ENCODE measurements at places on chromosomes 6 and 20.

- no peak for DNase-seq
Measured at GRCh38 chr6:22318404-22318803, 21.6 kb upstream of the PRL start.

GRCh38 chr6:57294862-57295445 is 22.5 kb upstream of the PRIM2 start:
- no peak for DNase-seq

DNA sequence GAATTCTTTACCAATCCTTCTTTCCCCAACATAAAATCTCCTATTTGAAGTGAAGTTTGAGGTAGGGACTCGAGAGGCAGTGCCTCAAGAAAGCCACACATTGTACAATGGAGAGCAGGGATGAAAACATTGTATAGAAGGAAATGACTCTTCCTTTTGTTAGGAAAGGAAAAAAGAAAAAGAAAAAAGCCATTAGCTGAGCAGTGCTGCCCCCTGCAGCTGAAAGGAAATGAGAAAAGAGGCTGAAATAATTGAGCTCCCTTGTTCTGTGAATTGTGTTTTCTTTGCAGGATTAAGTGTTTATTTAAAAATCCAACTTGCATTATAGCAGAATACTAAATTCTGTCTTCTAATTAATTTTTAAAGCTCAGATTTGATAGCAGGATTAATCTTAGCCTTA is 162.9 kb upstream of the SASH1 start:
- DNase-seq = no peak

- no peak for DNase-seq
Measured at GRCh38 chr6:150266963-150267685, 101.7 kb upstream of the IYD start.

GRCh38 chr20:25720285-25720684 is 23.6 kb upstream of the ZNF337 start:
- DNase-seq = no peak

DNA sequence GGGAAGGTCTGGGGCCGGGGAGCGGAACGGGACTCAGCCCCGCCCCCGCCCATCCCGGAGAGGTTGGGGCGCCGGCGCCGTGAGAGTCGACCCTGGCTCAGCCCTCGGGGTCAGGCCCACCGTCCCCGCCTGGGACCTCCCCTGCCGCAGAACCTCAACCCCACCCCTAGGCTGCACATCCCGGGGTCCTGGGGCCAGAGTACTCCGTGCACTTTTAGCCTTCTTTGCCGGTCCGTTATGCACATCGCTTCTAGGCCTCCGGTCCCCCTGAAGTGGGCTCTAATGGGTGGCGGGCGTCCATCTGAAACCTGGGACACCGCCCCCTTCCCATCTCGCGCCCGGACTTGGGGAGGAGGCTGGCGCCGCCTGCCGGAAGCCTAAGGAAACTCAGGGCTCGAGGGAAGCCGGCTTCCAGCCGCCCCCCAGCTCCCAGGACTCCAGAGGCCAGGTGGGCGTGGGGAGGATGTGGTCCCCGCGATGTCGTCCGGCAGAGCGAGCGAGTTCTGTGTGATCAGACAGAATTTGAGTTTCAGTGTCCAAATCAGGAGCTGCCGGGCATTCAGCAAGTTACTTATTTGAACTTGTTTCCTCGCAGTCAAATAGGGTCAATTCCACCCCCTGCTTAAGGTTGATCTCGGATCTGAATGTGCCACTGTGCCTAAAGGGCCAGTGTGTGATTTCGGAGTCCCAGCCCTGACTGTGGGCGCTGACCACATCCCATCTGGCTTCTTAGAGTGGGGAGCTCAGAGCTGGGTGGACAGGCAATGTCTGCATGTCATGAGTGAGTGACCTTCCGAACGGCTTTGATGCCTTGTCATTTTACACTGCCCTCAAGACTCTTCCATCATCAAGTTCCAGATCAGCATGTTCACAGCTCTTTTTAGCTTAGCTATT is 47.6 kb downstream of the CPXM1 start:
- no peak for DNase-seq

DNA sequence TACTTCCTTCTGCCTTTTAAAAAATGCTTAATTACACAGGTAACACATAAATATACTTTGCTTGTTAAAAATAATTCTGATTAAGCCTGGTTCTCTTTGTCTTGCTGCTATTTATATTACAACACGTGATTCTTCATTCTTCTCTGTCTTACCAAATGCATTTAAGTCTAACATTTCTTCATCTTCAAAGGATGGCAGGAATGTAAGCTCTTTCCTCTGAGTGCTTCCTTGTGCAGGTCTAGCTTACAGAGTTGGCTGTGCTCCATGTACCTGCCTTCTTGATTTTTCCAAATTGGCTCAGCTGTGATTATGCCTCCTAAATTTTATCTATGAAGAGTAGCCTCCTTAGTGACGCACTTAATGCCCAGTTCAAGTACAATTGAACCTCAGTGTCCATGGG is 44.4 kb downstream of the RNF144B start:
- no peak for DNase-seq

DNA sequence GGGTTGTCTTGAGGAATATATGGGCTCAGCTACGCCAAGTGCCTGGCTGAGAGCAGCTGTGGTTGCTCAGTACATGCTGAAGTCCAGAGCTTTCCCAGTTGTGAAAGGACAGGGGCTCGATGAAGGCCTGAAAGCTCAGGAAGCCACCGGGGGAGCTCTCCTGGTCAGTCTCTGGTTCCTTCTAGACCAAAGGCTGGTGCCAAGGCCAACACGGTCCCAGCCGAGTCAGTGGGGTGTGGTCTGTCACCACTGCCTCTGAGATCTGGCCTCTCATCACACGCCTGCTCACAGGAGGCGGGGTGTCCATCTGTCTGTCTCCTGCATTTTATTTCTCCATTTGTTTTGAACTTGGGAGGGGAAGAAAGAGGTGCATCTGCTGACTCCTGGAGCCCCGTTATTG is 4.9 kb upstream of the FAM83C start:
- no peak for DNase-seq

- no peak for DNase-seq
Measured at GRCh38 chr6:32188381-32189068, 1.5 kb downstream of the PBX2 start.

- no peak for DNase-seq
Measured at GRCh38 chr6:83117802-83118201, 50.3 kb downstream of the DOP1A start.

DNA sequence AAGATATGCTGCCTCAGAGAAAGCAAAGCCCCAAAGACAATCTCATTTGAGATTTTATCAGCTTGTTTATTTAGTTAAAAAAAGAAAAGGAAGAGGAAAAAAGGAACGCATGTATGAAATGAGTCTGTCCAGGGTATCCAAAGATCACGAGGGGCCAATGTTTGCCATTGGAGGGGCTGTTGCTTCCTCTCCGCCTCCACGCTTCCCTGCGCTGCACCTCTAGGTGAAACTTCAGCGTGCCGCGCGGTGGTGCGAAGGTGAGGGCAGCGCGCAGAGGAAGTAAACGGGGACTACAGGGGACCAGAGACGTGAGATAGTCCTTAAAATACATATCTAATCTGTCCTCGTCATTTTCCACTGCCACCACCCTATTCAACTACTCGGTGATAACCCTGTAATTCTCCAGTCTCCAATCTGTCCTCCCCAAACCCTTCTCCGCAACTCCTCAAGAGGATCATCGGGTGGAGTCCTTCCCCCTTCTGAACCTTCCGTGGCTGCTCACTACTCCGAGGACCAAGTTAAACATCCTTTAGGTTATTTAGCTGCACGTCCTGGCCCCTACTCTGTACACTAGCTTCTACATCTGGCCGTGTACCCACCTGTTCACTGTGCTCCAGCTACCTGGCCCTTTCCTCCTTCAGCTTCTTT is 1.1 kb upstream of the DCBLD1 start:
- DNase-seq = no peak

DNA sequence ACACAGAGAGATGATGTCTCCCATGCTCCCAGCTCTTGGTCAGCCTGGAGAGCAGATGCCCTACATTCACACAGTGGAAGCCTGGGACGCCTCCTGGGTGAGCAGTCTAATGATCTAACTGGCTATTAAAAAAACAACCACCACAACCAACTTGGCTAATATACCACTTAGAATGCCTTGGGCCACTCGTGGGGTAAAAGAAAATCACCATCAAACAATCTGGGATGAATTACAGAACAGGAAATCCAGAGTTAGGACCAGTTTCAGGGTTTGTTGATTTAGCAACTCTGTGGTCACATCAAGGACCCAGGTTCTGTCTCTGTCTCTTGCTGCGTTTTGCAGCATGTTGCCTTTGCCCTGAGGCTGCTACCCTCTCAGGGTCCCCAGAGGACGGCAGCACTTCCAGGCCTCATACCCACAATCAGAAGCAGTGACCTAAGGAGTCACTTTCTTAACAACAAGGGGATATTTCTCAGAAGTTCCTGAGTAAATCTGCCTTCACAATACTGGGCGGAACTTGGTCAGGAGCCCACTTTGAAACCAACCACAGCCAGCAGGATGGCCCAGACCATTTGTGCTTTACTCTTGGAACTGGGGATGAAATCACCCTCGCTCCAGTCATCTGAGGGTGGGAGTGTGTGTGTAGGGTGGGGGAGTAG is 118.7 kb downstream of the CLIC5 start:
- DNase-seq = no peak

- DNase-seq = no peak
Measured at GRCh38 chr6:1855890-1856289, 246.2 kb downstream of the FOXC1 start.

DNA sequence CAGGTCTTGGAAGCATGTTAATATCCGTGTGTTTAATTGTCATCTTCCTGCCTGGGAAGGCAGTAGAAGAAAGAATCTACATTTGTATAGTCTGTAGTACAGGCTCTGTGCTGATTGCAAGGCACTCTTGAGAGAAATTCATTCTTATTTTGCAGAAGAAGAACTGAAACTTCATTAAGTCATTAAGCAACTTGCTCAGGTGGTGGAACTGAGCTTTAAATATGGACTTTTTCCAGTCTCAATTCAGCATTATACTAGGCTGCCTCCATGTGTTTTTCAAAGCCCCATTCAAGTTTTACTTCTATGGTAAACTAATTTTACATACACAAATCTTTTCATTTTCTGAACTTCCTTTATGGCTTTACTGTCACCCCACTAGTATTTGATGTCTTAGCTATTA is 18.7 kb downstream of the ZNF451 start:
- DNase-seq = no peak

DNA sequence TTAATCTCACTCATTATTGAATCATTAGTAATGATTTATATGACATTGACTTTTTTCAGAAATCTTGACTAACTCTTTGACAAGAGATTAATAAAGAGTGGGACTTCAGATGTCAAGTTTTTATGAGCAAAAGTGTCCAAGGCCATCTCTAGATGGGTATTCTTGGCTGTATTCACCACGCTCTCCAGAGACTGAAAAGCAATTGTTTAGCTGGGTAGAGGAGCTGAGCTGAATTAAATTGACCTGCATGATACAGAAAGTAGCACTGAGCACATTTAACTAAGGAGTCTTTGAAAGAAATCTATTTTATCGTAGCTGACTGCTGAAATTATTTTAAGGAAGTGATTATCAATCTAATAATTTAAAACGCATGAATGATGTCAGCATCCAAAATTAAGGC is 89.4 kb downstream of the LINC00237 start:
- no peak for DNase-seq

- no peak for DNase-seq
Measured at GRCh38 chr6:131717836-131718542, 7.2 kb upstream of the CTAGE9 start.

DNA sequence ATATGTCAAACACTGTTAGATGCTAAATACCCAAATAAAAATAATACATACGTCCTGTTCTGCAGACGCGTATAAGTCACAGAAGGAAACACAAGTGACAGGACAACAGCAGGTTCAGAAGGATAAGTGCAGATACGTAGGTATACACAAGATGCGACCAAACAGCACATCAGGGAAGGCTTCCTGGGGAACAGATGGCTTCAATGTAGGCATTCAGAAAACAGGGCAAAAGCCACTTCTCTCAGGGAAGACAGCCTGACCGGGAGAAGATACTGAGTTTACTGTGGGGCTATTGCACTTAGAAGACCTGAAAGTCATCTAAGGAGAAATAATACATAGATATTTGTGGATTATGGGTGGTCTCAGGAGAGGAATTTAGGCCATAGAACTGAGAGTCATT is 1.9 kb downstream of the HLA-DPA1 start:
- no peak for DNase-seq

GRCh38 chr6:164924674-164925073 is 384.7 kb downstream of the C6orf118 start:
- DNase-seq = no peak

GRCh38 chr6:116922853-116923548 is 46.0 kb downstream of the RFX6 start:
- no peak for DNase-seq

DNA sequence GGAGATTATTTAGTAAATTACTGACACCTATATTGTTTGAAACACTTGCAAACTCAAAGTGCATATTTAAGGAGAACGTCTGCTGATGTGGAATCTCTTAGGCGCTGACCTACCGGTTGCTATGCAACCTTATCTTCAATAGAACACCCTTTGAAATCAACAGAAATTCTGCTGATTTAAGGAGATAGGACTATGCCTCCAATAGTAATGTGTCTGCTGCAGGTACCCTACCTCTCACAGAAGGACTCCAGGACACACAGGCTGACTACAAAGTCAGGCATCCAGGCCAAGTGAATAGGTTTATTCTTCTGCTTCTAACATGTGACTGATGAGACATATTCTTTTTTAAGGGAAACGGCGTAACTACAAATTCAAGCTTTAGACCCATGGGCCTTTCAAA is 311.7 kb downstream of the CBLN4 start:
- DNase-seq = no peak

GRCh38 chr6:19417713-19418112 is 419.5 kb upstream of the ID4 start:
- no peak for DNase-seq

- no peak for DNase-seq
Measured at GRCh38 chr6:161080263-161080970, 88.8 kb downstream of the MAP3K4 start.
